ENCODE measurements at places on chromosomes 2 and 18.

DNA sequence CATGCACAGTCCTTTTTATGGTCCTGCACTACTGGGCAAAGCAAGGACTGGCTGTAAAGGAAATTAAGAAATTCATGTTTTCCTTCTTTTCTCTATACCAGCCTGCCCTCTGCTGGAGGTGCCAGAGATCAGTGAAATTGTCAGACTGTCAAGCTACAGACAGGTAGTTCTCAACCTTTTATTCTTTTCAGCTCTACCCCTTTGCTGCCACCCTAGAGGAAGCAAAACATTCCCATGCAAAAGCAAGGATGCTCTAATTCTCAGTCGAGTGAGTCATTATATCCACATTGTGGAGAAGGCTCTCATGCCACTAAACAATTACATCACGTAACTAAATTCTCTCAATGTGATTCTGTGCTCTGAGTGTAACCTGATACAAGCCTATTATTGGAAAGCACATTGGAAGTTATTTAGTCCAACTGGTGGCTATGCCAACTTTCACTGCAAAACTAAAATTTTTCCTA, 25.0 kb upstream of the RAPGEF4 start:
- peak; percentile 49 for DNase-seq

DNA sequence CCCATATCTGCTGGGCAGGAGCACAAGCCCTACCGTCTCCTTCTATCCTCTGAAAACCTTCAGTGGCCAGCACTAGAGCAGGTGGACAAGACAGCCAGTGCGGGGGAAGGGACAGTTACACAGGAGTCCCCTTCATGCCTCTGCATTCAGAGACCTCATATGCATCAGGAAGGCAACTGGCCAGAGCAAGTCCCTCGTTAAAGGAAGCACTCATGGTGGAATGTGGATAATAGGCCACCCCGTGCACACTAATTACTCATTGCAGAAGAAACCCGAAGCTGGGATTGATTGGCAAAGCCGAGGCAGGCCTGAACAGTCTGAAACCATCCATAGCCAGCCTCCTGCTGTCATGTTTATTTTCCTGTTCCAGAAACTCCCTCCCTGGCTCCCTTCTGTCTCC, 11.2 kb downstream of the KIAA2012 start:
- DNase-seq: no peak

DNA sequence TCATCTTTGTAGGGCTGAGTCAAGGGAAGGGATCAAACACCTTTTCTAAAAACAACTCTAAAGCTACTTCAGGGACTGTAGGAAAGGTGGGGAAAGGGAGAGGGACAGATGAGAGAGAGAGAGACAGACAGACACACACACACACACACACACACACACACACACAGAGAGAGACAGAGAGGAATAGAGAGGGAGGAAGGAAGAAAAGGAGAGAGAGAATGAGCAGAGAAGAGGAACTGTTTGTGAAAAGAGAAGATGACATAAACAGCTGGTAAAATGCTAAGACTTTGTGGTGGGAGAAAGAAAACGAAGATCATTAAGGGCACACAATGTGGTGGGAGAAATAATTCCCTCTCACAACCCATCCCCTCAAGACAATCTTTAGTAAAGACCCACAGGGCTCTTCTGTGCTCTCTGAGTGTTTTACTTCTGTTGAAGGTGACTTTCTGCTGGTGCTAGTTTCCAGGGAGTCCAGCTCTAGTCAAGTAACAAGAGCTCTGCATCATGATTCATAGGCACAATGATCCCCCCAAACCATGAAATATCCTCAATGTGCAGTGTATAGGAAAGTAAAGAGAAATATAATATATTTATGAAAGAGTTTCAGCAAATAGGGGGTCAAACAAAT, 77.2 kb upstream of the STK17B start:
- no peak for DNase-seq

DNA sequence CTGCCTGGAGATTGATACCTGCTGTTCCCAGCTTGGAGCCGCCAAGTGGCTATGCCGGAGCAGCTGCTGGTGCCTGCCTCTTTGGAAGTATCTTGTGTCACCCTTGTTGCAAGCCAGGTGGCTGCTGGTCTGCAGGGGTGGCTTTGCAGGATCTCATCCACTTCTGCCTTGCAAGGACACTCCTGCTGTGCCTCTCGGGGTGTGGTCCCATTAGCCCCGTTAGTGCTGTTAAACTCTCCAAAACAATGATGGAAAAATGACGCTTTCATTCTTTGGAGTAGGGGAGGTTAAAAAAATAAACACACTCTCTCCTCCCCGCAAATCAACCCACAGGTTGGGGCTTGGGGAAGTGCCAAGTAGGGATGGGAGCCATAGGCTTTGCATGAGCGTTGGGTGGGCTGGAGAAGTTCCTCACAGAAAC, 352.8 kb downstream of the RNF144A start:
- DNase-seq: no peak

DNA sequence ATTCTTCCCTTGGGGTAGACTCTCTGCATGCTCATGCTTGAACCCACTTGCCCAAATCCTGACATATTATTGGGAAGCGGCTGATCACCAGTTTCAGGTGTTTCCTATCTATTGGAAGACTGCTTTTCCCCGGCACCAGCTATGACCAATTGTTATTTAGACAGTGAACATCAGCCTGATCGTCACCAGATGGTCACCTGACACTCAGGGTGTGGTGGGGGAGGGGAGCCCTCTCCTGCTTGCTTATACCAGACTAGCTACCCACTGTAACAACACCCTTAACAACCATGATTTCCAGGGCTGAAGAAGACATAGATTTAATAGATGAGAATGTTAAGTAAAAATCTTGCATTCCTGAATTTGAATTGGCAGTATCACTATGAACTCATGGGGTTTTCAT, 44.3 kb downstream of the RBM43 start:
- DNase-seq: no peak

GRCh38 chr2:7795778-7796563, 878.8 kb downstream of the RNF144A start:
- DNase-seq: no peak

DNA sequence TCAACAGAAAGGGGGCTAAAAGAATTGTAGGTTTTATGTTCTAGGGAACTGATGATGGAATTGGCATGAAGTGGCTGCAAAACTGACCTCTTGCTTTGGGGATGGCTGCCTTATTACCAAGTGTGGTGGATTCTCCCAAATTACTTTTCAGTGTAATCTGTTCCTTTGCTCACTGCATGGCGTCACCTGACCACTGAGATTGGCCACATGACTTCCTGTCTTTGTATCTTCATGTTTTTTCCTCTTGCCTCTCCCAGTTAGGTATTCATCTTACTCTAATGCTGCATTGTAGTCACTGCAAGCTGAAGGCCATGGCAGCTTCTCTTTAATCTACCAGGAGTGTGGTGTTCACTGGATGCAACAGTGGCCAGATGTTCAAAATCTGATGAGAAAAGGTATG, 257.7 kb upstream of the TNP1 start:
- no peak for DNase-seq

GRCh38 chr2:38269421-38269820, 107.7 kb downstream of the ATL2 start:
- DNase-seq: no peak

DNA sequence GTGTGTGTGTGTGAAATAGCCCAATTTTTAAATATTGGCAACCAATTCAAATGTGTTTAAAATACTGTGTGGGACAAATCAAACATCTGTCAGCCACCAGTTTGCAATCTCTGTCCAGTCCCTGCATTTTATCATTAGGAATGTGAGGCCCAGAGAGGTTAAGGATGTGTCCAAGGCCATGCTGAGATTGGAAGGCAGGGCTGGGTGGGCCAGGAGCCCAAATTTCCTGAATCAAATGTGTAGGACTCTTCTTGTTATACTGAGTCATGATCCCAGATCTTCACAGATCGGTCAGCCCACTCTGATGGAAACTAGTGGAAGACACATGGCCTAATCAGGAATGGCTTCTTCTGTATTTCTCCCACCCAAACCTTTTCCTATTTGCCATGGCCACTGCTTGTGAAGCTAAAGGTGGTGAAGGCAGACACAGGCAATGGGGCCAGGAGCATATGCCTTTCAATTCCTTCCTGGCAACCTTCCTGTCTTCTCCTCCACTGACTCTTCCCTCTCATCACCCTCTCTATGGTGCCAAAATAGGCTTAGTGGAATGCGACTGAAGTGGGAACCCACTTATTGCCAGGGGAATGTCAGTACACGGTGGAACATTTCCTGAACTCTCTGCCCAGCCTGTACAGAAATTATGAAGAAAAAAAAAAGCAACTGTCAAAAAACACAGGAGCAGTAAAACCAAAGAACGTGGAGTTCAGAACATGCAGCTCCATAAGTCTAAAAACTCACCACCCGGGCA, 35.5 kb downstream of the ZEB2 start:
- DNase-seq: no peak

All from T1000 (cell line).